GM10248 (cell line): ENCODE measurements at places on chromosomes 3 and 15.

GRCh38 chr3:60841355-60841754 is 409.9 kb downstream of the FHIT start:
- DNase-seq: no peak

DNA sequence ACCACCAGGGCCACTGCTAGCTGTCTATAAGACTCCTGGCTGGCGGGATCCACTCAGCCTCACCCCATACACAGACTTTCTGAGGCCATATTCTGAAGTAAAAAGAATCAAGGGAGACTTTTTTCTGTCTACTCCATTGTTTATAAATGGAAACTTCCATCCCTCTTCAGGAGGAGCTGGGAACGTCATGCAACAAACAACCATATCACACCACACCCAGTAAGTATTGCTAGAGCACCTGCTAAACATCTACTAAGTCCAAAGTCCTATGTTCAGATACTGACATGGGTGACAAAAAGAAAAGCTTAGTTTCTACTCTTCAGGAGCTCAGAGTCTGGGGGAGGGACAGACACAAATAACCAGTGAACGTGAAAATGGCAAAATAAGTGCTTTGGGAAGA is 324.8 kb upstream of the ONECUT1 start:
- DNase-seq: no peak

- DNase-seq: no peak
These were observed 56.6 kb downstream of the RFTN1 start for GRCh38 chr3:16456784-16457415.

DNA sequence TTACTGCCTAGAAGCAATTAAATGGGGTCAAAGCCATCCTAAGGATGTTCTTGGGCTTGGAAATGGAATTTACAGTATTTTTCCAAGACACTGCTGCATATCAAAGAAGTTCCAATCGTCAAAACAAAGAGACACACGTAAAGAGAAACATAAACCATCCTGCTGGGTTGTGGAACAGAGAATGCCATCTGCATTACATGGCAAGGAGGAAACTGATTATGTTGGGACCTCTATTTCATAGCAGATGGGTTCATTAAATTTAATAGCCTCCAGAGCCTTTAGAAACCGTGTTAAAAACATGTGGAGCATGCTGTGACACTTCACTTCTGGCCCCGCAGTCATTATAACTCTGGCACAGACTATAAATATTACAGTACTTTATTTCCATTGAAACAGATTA is 154.6 kb downstream of the LRTM1 start:
- DNase-seq: no peak

DNA sequence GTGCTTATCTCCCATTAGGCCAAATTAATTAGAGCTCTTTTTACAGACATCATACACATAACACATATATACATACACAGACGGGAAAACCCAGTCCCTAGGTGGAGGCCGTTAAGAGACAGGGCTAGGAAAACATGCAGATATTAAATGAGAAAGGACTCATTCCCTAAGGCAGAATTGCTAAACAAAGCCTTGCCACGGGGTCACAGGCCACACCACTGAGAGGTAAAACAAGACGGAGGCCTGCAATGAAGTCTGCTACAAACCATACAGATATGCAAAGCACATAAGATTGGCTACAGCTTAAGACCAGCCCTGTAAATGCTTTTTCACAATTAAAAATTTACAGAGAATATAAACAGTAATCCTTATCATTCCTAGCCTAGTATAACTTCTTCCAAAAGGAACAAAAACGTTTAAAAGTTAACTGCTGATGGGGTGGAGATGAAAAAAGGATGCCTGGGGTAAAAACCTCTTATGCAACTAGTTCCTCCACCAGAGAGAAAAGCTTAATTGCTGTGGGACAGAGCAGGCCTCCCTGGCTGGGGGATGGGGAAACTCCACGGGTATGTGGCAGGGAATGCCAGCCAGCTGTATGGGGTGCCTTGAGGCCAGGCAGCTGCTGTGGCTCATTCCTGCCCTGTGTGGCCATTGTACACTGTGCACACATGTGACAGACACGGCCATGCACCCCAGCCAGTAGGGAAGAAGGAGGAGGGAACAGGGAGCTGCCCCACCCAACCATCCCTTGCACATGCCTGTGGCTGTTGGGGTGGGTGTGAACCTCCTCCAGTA is 481.4 kb upstream of the LMCD1 start:
- no peak for DNase-seq
